Hepatocyte (in vitro differentiated cells): ENCODE measurements at places on chromosomes 3 and 15.

- DNase-seq = no peak
Measured at GRCh38 chr3:140717921-140718320, 40.1 kb downstream of the TRIM42 start.

DNA sequence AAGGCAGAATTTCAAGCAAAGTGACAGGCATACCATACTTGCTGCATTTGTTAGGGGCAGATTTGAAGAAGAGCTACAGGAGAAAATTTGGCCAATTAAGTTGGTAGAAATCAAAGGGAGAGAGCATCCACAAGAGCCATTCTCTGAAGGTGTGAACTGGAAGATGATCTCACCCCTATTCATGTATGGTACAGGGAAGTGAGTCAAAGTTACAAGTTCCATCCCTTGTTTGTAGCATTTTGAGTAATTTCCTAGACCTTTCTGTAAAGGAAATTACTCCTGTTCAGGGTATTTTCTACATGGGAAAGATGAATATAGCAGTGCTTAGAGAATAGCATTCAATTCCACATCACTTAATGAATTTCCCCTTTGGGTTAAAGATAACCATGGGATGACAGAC is 28.4 kb downstream of the TTC14 start:
- no peak for DNase-seq

DNA sequence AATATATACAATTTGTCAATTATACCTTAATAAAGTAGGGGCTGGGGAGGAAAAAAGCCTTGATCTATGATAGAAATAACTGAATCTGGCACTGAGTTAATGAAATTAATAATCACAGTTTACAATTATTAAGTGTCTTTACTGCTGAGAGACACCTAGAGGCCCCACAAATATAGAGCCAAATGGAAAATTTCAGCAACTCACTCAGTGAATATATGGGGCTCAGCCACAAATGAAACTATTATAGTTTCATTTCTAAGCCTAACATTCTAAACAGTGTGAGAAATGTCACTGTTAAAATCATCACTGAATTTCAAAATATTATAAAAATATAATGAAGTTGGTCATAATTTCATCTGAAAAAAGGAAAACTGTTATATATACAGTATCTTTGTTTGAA is 40.3 kb downstream of the GNB4 start:
- no peak for DNase-seq

DNA sequence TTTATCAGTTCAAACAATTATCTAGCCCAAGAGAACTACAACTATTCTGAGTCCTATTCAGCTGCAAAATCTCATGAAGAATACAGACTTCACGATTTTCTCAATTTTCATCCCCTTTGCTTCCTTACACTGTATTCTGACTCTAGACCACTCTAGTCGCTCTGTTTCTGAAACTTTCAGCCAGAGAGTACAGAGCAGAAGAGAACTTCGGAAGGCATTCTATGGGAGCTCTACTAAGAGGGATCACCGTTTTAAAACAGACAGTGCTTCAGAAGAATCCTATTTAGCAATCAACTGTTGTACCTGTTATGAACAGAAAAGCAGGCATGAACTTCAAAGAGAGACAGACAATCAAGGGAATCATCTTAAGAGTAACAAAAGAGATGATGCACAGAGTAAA is 419.4 kb downstream of the SHQ1 start:
- no peak for DNase-seq

GRCh38 chr15:96042734-96043224 is 287.7 kb upstream of the NR2F2 start:
- DNase-seq = no peak

GRCh38 chr3:142850395-142851023 is 38.4 kb downstream of the PCOLCE2 start:
- DNase-seq = peak; percentile 21

GRCh38 chr3:52053307-52054304 is 2.8 kb downstream of the DUSP7 start:
- DNase-seq = no peak

- DNase-seq = peak; percentile 83
Measured at GRCh38 chr3:46705022-46705530, 3.9 kb downstream of the TMIE start.

- no peak for DNase-seq
Measured at GRCh38 chr3:187014417-187014864, 84.1 kb downstream of the ST6GAL1 start.

DNA sequence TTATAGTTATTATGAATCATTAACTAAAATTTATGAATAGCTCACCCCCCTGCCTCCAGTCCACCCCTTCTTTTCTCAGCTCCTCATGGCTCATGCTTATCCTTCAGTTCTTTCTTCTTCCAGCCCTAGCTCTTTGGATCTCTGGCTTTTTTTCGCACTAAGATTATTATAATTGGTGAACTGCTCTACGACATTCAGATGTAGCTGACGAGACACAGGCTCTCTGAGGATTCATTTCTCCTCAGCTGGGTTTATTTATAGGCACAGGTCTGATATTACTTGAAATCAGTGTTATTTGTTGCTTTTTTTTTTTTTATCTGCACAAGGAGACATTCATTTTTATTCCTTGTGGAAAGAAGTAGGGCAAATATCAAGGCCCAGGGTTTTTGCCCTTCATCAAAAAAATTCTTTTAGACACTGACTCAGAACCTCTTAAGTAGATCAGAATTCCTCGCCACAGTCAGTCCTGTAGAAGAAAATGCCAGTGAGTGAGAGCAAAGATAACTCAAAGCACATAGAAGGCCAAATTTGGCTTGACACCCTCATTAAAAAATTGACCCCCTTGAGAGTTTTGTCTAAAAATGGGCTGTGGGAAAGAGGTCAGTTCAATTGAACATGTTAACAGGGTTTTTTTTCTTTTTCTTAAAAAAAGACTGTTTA is 106.6 kb downstream of the MYH15 start:
- no peak for DNase-seq

- DNase-seq = no peak
Measured at GRCh38 chr3:160763073-160763472, 7.0 kb downstream of the PPM1L start.

GRCh38 chr15:95739131-95739530 is 591.4 kb upstream of the NR2F2 start:
- no peak for DNase-seq

DNA sequence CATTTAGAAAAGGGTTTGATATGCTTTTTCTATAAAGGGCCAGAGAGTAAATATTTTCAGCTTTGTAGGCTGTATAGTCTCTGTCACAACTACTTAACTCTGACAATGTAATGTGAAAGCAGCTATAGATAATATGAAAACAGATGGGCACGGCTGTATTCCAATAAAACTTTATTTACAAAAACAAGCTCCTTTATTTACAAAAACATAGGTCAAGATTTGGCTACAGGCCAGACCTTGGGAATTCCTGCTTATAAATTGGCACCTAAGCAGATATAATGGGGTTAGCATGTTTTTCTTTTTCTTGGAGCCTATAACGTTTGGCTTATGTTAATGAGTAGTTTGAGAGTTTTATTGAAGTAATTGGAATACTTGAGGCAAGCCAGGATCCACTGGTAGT is 119.4 kb upstream of the CGNL1 start:
- DNase-seq = no peak

DNA sequence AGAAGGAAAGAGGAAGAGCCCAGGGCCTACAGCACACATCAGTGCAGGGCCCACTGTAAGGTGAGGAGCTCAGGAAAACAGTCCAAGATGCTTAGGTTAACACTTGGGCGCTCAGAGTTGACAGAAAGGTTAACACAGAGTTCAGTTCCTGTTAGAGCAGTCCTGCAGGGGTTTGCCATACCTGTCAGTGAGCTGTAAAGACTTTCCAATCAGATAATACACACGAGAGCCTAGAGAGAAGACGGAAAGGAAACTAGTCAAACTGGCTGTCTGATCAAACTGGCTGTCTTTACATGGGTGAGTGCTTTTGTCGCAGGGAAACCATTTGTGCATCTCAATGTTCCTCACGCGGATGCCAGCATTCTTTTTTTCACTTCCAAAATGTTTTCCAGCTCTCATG is 61.4 kb upstream of the ARHGEF26 start:
- DNase-seq = peak; percentile 26

GRCh38 chr3:196609805-196610515 is 29.5 kb upstream of the NRROS start:
- no peak for DNase-seq

DNA sequence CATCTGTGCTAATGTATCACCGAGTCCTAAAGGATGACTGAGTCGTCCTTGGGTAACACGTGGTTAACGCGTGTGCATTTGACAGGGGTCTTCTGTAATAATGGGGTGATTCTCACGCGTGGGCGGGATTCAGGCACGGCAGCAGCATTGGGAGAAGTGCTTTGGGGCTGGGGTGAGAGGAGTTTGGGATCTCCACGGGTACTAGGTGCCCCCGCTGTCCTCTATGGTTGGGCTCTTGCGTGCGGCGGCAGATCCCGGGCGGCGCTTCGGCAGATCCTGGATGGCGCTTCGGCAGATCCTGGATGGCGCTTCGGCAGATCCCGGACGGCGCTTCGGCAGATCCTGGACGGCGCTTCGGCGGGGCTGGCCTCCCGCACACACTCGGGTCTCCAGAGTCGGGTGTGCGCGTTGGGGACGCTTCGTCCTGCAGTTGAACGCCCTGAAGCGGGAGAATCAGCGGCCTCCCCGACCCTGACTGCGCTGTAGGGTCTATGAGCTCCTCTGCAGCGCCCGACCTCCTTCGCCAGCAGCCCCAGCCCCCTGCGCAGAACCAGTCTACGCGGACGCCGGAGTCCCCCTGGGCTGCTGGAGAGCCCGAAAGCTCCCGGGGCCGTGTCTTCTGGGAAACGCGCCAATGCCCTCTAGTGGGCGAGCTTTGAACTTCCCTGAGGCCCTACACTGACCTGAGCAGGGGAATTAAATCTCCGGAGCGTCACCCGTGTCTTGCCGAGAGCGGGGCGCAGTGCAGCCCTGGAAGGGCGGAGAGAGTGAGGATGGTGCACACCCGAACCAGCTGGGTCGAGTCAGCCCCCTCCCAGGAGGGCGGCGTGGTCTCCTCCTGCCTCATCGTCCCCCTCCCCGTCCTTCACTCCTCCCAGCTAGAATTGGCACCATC is 48.1 kb upstream of the EPHB3 start:
- DNase-seq = peak; percentile 93

- DNase-seq = no peak
Measured at GRCh38 chr3:157109267-157110141, 50.4 kb downstream of the CCNL1 start.

DNA sequence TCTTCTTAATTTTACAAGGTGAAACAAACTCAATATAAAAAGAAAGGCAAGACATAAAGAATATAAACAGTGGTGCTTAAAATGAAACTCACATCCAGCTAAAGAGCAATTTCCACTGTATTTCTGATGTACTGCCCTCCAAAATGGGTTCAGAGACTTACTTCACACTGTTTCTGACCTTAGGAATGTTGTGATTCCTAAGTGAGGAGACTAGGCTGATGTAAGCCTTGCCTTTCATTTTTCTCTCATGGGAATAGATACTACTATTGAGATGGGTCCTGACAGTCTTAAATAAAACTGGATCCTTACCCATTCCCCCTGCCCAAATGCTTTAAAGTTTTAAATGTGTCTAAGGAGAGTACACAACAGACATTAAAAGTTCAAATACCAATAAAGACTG is 86.9 kb downstream of the CBLB start:
- no peak for DNase-seq

- DNase-seq = no peak
Measured at GRCh38 chr3:123404391-123404790, 44.5 kb downstream of the ADCY5 start.

- peak; percentile 27 for DNase-seq
Measured at GRCh38 chr15:50883903-50884302, 24.6 kb upstream of the AP4E1 start.

- DNase-seq = no peak
Measured at GRCh38 chr3:18807593-18807992, 340.7 kb upstream of the KCNH8 start.

DNA sequence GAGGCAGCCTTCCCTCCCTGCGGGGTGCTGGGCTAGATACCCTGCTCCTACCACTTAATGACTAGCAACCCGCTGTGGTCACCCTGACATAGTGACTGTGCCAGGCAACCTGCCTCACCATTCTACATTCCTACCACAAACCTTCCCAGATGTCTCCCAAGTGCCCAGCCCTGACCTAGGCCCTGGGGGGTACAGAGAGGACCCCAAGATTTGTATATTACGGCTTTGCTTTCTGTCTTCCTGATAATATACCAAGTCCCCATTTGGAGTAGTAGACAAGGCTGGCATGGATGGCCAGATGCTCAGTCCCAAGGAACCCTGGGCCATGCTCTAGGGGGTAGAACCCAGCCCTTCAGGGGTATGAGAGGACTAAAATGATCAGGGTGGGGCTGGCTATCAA is 31.0 kb downstream of the ESYT3 start:
- no peak for DNase-seq

DNA sequence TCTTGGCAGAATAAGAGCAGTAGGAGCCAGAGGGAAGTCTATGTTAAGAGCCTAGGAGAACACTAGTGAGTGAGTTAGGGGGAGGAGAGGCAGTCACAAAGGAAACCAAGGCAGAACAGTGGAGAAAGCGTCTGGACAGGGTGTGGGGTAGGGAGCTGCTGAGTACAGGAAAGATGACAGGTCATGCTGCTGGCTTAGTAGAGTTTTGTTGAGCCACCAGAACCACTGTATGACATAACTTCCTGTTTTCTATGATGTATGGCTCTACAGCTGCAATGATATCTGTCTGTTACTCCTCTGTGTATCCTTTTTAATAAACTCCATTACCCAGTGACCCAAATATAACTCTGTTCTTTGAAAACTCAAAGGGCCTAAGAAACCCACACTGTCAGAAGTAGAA is 10.6 kb upstream of the STT3B start:
- no peak for DNase-seq

GRCh38 chr3:129506231-129506742 is 22.2 kb upstream of the RHO start:
- DNase-seq = no peak

- DNase-seq = no peak
Measured at GRCh38 chr15:23606226-23606625, 40.8 kb downstream of the MKRN3 start.

DNA sequence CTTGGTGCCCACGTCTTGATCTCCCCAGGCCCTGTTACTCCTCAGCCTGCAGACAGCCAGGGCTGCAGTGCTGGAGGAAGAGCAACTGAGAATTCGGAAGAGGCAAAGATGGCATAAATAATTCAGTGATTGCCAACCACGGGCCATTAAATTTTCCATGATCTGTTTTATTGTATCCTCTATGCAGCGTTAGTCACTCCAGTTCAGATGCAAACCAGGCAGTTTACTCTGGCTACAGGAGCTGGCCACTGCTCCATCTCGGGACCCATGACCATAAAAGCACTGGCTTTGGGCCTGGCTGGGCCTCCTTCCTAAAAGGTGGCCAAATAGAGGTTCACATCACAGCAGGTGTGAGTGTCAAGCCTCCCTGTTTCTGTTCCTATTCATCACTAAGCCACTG is 137.6 kb upstream of the TLE3 start:
- no peak for DNase-seq
